ENCODE measurements at places on chromosomes 13 and 19.

GRCh38 chr19:507286-508203, at the start of gene TPGS1:
Gene TPGS1, plus strand, starts transcription at chr19:507497. Its CDS starts 10 bp downstream, at chr19:507507.
- DNase-seq = no peak

DNA sequence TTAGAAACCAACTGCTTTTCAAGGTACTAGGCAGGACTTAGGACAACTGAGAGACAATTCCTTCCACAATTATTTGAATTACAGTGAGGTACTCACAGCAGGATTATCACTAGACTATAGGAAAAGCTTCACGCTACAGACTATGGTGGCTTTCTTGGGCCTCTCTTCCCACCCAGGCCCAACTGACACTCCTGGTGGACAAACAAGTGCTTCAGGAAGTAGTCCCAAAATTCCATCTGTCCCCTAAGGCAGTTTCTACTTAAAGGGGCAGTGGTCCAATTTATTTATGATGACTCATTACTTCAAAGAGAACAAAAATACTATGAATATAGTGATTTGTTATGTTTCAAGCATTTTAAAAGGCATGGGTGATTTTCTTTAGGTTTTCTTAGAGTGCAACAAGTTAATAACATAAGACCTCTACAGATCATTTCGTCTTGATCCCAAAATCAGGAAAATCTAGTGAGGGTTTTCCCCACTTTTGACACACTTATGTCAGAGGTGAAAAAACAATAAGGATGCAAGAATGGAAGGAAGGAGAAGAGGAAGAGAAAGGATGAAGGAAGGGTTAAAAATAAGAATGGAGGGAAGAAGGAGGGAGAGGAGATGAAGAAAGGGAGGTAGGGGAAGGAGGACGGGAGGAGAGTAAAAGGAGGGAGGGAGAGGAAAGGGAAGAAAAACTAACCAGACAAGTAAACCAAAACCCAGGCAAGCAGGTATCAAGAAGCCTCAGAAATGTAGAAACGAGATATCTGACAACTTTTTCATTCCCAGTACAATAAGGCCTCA, 100.7 kb downstream of the SERP2 start:
- DNase-seq = no peak

GRCh38 chr13:105805892-105806627, 729.4 kb downstream of the EFNB2 start:
- DNase-seq = no peak

DNA sequence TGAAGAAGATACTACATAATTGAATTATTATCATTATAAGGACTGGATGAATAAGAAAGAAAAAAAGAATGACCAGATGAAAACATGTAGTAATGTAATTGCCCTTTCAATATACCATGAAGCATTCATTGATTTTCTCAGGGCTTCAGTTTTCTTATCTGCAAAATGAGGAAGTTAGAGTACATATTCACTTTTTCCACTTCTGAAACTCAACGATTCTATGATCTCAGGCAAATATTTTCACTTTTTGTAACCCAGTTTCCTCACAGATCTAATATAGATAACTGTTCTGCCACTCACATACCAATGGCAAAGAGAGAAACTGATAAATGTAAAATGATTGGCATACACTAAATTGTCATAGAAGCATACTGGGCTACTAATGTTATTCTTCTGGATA, 856.6 kb upstream of the KLHL1 start:
- DNase-seq = no peak

DNA sequence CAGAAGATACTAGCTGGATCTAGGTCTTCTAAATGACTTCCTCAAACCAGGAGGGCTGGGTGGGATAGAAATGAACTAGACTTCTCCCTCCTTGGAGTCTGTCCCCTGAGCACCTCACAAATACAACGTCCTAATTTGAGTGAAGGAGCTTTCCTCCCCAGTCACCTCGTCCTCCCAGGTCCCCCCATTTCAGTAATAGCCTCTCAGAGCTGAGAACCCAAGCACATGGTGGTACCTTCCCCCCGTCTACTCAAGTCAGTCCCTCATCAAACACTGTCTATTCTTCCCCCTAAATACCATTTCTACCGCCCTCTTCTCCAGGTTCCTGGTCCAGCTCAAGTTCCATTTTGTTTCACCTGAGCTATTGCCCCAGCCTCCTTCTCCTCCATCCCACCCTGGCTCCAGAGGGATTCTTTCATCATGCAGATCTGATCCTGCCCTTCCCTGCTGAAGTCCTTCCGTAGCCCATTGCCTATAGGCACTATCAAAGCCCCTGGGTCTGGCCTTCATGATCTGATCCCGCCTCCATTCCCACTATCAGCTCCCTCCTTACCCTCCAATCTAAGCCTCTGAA, 5.3 kb upstream of the PRKCG start:
- DNase-seq = no peak

DNA sequence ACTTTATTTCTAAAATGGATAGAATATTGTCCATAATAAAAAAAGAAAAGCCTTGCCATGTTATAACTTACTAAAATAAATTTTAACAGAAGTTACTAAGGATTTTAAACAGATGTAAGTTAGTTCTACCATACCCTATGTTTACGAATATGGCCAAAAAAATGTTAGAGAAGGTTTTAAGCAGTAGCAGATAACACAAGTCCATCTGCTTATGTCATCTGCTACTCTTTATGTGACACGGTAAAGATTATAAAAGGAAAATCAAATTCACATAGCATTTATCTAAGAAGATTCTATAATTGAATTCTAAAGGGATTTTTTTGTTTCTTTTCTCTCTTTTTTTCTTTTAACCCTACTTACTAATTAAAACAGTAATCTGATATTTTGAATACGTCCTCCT, 114.2 kb upstream of the MIR17HG start:
- DNase-seq = no peak

GRCh38 chr19:10289836-10290356, at the start of gene ICAM5:
Gene ICAM5, plus strand, starts transcription at chr19:10289952. Its CDS starts 92 bp downstream, at chr19:10290044.
- DNase-seq = no peak

- DNase-seq = no peak
Observed at GRCh38 chr19:39558624-39559117, 18.7 kb upstream of the EID2 start.

DNA sequence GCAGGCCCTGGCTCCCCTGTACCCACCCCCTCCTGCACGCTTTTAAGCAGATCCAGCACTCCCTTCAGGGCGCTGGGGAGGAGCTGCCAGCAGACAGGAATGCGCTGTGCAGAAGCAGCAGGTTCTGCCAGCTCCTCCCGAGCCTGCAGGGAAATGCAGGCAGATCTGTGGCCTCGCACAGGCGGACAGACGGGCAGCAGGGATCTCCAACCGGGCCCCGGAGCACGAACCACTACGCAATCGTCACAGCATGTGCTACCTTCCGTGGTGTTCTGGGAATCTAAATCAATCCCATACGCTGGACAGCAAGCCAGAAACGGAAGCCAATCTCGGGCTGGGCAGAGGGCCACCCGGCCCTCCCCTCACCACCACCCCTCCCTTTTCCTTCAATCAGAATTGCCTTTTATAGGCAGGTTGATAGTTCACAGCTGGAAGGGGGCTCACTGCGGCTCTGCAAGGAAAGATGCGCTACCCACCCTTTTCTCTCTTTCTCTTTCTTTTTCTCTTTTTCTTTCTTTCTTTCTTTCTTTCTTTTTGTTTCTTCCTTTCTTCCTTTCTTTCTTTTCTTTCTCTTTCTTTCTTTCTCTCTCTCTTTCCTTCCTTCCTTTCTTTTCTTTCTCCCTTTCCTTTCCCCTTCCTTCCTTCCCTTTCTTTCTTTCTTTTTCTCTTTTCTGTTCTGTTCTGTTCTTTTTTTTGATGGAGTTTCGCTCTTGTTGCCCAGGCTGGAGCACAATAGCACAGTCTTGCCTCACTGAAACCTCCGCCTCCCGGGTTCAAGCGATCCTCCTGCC, 99.9 kb downstream of the GNG7 start:
- peak; percentile 81 for DNase-seq

GRCh38 chr13:60501236-60501635, 104.2 kb downstream of the TDRD3 start:
- no peak for DNase-seq

GRCh38 chr19:52102782-52103181, 7.2 kb upstream of the ZNF841 start:
- DNase-seq = no peak

DNA sequence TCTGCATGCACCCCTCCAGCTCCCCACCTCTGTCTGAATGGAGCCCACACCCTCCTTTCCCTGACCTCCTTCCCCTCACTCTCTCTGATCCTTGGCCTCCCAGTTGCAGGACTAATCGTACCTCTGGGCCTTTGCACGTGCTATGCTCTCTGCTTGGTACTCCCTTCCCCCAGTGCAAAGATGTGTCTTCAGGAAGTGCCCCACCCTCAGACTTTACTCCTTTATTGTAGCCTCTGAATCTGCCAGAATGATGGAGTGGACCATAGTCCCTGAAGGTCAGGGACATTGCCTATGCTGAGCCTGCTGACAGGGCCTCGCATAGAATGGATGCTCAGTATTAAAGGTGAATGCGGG, 1.3 kb upstream of the JUND start:
- no peak for DNase-seq

GRCh38 chr13:32969516-32969941, 46.7 kb upstream of the KL start:
- DNase-seq = no peak

DNA sequence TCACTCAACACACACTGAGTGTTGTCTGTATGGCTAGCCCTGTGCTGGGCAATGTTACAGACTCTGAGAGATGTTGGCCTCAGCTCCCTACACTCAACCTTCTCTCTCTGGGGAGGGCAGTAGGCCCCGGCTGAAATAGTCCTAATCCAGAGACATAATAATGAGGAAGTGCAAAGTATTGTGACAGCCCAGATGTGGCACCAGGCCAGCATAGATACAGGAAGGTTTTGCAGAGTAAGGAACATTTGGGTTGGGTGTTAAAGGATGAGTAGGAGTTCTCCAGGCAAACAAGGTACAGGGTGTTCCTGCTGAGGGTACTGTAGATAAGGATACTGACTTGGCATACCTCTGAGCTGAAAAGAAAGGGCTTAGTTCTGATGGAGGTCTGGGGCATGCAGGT, 2.4 kb downstream of the LIN7B start:
- no peak for DNase-seq

DNA sequence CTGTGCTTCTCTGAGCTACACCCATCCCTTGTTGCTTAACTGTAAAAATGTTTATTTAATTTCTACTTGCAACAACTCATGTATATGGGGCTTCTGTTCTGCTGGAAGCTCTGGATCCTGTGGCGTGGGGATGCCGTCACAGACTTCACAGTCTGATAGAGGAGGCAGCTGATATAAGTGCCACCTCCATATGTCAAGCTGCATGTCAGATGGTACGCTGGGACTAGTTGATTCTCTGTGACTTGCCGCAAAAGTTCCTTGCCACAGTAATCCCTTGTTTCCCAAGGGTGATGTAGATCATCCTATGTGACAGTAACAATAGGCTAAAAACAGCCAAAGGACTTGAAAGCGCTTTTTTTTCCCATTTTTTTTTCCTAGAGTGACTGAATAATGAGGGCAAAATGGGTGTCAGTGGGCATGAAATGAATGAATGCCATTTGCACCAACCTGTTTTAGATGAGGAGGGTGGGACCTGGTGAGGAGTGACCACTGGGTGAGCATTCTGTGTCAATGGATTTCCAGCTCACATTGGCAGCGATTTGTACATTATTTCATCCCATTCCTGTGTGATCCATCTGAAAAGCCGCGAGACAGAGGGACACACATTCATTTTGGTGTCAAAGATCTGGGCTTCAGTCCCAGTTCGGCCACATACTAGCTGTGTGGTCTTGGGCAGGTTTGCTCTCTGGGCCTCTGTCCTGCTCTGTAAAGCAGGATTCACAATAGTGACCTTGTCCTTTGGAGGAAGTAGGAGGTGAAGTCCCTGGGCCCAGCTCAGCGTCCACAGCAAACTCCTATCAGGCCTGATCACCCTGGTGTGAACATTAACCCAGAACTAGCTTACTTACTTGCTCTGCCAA, 88.9 kb upstream of the RNF113B start:
- DNase-seq = no peak

GRCh38 chr13:42412812-42413483, 141.0 kb downstream of the AKAP11 start:
- DNase-seq = no peak

- no peak for DNase-seq
Observed at GRCh38 chr19:21028969-21029268, 8.5 kb downstream of the ZNF430 start.

DNA sequence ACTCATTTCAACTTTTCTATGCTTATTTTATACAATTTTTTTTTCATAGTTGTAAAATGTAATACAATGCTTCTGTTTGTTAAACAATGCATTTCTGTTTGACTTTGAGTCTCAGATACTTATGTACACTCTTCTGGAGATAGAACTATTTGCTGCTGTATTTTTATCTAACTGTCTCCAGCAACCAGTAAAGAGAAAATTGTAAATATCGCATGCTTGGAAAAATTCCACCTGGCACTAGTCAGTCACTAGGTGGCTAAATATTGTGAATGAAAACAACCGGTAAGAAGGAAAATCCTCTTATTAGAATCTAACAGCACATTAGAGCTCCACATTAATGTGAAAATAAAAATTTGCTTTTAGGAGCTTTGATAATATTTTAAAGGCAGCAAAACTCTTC, 876.5 kb downstream of the PCDH9 start:
- no peak for DNase-seq

DNA sequence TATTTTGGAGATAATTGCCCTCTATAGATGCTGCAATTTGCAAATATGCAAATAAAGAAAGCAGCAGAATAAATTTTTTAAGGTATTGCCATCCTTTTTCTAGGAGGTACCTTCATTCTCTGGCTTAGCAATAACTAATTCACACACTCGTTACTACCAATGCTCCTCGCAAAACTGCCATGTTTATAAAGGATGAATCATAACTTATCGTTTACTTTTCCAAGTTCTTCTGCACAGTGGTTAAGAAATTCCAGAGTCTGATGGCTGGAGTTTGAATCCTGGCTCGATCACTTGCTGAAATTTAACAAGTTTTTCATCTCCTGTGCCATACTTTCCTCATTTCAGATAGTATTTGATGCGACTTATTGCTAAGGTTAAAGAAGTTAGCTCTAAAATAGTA, 708.6 kb upstream of the KLHL1 start:
- DNase-seq = no peak

DNA sequence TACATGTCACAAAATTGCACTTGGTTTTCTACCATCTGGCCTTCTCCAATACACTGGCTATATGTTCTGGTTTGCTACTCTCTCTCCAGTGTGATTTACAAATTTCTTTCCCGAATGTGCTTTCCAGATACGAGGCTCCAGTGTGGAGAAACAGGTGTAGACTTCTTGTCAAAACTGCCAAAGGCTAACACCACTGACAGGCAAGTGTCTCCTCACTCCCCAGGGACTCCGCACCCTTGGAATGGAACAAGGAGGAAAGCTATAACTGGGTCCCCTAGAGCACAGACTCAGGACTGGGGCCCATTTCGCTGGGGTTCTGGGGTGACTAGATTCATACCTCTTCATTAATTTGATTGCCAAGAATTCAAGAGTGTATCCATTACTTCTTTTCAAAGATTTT, 161.8 kb downstream of the FOXO1 start:
- no peak for DNase-seq

- DNase-seq = no peak
Observed at GRCh38 chr19:51709575-51709974, 14.2 kb downstream of the HAS1 start.

- DNase-seq = no peak
Observed at GRCh38 chr19:6099599-6099998, 10.7 kb downstream of the RFX2 start.

- DNase-seq = no peak
Observed at GRCh38 chr19:18593367-18594095, 4.9 kb downstream of the REX1BD start.
